Renal cortical epithelial cell (primary cell): ENCODE measurements at places on chromosomes 1 and 21. TPM values are rescaled to one million over a fixed set of nuclear protein-coding genes. Genes with fewer than 3 reads are reported as not detected.

Gene EPHA10
- 0.05 and 1.0 TPM in 2 replicates for total RNA-seq

Gene NDUFS5
- 510 and 879 TPM in 2 replicates for total RNA-seq

Gene FALEC
- total RNA-seq, result not detected in 2 replicates

Gene EDEM3
- total RNA-seq, result 43.2 and 76.7 TPM in 2 replicates

Gene ABCG1
- 0.52 and 0.85 TPM in 2 replicates for total RNA-seq

Gene COL18A1
- 237 and 672 TPM in 2 replicates for total RNA-seq

Gene NOTCH2NLA
- 42.0 and 65.5 TPM in 2 replicates for total RNA-seq

Gene IL19
- not detected in 2 replicates for total RNA-seq

DNA sequence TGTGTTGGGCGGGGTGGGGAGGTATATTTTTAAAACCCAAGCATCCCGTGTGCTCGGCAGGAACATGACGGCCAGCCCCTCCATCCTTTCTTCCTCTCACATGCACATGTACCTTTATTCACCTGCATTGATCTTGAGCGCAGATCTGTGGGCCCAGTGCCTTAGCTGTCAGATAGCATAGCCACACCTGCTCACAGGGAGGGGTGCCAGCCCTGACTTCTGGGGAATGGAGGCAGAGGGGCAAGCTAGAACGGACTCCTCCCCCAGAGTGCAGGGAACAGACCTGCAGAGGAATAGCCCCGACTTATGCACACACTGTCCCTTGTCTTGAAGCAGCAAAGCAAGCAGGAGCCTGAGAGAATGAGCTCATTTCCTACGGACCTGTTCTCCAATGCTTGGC is 56.1 kb downstream of the DESI2 start:
- DNase-seq, result no peak

DNA sequence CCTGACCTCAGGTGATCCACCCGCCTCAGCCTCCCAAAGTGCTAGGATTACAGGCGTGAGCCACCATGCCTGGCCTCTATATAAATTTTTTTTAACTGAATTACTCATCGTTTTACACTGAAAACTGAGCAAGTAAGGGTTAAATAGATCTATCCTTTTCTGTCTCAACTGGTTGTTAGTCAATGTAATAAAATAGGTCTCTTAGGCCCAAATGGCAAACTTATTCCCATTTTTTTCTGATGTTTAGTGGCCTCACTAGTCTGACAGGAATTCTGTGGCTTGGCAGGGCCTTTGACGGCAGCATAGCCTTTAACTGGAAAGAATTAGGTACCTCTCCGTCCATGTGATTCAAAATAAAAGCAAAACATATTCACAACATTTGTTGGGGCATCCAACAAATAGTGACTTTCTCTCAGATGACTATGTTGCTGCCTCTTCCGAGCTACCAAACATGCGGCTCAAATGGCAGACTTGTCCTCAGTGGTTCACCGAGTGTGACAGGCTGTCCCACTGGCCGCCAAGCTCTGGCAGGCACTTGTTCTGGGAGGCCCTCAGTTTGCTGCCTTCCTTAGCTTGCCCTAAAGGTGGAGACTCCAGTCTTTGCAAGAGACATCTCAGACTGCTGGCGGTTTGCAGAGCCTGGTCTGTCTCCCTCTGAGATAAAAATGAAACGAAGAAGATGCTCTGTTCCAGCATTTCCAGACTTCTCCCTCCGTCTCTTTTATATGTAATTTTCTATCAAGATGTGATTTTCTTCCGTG is 17.4 kb downstream of the ATP1A4 start:
- no peak for DNase-seq

DNA sequence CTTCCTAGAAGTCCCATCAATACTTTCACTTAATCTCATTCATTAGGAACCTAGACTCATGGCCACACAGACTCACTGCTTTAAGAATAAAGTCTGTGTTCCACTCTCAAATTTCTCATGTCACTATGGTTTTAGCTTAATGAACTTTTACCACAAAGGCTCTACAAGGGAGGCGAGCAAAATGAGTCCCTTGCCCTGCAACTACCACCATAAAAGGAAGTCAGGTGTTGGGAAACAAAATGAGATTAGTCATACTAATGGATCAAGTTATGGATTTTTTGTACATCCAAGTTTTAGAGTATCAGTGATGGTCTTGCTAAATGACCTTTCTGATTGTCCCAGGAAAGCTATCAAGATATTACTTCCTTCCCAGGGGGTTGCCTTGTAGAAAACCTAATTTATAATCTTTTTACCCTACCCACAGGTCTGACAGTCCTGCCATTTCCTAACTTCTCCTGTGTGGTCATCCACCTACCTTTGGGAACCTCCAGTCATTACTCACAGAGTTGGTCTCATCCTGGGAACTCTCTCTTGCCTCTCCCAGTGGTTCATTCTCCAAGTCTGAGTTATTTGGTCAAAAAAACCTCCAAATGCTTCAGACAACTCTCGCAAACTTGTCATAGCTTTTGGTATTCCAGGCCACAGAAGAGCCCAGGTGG is 51.8 kb upstream of the SLC16A1 start:
- DNase-seq, result peak; percentile 46

- peak; percentile 85 for DNase-seq
These were observed 60.1 kb downstream of the F3 start for GRCh38 chr1:94481473-94481933.

DNA sequence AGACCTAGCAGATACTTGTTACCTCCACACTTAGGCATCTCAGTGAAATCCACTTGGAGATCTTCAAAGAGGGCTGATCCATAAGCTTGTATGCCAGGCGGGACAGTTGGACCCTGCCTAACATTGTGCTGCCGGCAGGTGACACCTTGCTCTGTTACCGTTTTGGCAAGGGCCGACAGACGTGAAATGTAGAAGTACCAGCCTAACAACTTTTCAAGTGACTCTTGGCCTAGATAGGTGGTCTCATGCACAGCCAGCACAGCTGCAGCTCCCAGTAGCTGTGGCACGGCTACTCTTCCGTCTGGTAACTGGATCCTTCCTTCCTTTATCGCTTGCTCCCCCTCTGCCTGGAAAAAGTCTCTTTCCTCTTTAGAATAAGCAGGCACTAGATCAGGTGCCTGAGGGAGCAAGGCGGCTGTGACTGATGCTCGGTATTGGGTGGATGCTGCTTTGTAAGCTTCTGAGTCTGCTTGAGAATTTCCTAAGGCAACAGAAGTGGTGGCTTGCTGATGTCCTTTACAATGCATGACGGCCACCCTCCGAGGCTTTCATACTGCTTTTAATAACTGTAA is 713.5 kb downstream of the AMY1C start:
- DNase-seq, result no peak

DNA sequence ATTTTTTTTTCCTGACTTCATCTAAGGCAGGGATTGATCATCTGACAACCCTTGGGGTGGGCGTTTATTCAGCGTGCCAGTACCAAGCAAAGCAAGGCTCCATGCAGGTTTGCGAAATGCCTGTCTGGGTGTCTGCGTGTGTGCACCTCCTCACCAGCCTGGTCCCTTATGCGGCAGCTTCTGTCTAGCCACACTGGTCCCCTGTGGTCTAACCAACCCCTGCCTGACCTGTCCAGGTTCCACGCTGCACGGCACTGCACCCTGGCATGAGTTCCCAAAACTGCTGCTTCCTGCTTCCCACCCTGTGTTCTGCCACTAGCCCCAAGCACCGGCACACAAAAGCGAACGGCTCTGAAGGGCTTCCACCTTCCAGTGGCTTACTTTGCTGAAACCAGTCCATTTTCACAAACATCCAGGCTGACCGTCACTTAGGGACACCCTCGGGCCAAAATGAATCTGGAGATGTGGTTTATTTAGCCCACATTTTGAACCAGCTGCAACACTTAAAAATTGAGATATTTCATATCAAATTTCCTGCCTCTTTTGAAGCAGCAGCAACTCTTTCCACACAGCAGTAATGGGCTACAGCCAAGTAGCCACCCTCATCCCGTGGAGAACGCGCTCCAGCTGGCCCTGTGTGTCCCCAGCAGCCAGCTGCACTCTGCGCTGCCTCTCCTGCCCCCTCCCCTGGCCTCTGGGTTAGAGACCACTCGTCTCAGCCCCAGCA is 55.7 kb downstream of the HLCS start:
- DNase-seq, result no peak

DNA sequence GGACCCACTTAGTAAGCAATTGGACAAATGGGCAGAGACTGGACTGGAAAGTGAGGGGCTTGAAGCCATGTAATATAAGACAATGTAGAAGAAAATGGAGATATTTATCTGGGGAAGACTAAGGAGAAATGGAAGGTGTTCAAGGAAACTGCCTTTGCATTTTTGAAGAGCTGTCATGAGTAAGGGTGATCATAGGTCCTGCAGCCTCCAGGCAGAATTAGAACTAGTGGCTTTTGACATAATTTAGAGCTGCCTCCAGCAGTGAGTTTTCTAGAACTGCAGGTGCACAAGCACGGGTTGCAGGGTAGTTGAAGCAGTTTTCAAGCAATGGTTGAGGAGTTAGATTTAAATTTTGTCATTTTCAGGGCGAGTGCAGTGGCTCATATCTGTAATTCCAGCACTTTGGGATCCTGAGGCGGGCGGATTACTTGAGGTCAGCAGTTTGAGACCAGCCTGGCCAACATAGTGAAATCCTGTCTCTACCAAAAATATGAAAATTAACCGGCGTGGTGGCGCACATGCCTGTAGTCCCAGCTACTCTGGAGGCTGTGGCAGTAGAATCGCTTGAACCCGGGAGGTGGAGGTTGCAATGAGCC is 3.7 kb upstream of the CDC14A start:
- DNase-seq, result no peak

GRCh38 chr1:36160388-36160948 is 4.5 kb downstream of the MAP7D1 start:
- no peak for DNase-seq

DNA sequence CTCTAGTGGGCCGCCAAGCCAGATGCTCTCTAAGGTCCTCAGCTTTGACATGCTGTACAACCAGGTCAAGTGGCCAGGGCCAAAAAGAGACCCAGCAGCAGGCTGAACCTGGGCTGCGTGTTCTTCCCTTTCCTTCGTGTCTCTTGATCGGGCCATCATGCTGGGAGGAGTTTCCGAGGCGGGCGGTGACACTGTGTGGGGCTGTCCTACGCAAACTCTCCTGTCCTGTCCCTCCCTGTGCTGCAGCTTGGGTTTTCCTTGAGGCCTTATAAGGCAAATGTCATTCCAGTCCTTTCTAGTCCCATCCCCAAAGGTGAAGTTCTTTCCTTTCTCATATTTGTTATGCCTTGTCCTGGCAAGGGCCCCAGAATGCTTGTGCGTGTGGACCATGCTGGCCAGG is 56.7 kb downstream of the ARHGEF10L start:
- DNase-seq, result no peak

DNA sequence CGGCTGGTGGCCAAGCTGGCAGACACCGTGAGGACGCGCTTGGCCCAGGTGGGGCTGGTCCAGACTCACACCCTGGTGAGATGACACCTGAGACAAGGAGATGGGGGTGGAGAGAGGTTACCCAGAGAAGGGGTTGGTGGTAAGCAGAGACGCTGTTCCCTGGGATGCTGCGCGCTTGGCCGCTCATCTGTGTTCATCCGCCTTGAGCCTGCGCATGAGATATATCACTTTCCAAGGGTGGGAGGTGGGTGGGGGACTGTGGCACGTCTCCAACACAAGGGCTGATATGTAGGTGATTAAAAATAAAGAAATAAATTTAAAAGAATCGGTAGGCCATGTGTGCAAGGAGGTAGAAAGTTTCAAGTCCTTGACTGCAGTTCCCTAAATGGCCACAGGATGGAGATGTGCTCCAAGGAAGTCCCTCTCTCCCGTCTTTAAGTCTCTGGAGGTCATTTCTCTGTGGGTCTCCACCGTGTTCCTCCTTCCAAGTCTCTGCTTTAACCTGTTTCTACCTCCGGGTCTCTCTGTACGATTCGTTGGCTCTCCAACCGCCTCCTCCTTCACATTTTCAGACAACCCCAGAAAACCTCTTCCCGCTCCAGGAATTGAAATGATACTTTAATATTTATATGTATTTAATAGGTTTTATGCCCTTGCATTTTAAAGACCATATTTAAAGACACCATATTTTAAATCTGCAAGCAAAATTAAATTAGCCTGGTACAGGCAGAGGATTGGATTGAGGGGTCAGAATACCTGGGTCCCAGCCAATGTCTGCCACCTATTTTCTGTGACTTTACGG is 4.5 kb downstream of the TTC24 start:
- peak; percentile 83 for DNase-seq
